EH (cell line): ENCODE measurements at places on chromosomes 11 and 22.

GRCh38 chr11:102632026-102632425, 6.9 kb upstream of the MMP20 start:
- DNase-seq, result peak; percentile 11

DNA sequence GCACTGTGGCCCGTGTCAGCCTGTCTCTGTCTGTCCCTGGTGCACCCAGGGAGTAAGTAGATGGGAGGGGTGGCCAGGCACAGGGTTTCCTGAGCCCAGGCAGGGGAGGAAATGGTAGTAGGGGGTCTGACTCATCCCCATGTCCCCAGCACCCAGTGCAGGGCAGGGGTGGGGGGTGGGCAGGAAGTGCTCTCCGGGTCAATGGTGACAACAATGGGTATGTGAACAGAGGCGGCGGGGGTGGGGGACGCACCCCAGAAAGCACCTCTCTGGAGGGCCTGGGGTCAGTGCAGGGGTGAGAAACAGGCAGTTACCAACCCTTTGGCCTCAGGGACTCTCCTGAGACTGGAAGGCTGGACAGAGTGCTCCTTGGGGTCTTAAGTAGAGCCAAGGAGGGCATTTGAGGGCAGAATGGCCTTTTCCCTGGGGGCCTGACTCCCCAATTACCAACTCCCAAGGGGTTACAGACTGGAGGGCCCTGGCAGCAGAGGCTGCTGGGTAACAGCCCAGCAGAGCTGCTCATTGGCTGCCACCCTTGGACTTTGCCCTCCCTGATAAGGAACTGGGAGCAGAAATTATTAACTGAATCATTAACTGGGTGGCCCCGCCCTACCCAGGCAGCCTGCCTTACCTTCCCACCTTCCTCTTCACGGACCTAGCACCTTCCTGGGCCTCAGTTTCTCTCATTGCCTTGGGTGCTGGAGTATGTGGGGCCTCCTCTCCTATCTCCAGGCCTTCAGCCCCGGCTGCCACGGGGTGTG, 4.2 kb downstream of the MYRF start:
- DNase-seq, result peak; percentile 83

DNA sequence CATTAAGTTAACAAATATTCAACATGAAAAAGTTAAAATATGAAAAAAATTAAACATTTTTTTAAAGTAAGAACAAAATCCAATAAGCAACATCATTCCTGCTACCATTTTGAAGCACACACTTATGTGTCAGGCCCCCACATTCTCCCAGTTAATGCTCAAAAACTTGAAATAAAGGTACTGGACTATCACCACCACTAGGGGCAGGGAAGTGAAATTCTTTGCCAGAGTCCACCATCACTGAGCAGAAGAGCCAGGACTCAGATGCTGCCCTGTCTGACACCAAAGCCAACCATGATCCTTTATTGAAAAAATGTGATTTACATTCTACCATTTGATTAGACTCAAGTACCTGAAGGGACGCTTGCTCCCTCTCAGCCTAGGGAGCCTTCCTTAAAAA, 39.1 kb downstream of the PITPNB start:
- DNase-seq, result peak; percentile 61

- peak; percentile 87 for DNase-seq
Measured at GRCh38 chr22:31489632-31490495, at the start of gene EIF4ENIF1. TSS of gene EIF4ENIF1 (minus strand) at chr22:31489842. CDS start at chr22:31488718, 1,124 bp downstream.

DNA sequence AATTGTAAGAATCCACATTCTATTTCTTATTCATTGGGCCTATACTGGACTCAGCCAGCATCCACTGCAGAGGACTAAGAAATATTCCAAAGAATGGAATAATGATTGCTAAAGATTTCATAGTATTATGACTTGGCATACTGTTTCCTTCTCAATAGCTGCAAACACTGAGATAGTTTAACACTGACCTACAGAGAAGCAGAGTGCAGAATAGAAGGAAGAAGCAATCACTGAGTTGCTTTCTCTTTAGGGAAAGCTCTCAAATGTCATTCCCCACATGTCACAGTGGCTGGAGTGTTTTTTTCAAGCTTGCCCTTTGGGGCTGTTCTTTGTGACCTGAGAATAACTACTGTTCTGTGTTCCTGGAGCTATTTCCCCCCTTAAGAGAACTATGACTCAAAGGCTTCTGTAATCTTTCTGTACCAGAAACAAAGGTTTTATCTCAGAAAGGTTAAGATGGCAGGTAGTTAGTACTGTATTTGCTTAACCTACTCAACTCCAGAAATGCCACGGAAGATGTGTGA, 243.6 kb upstream of the LUZP2 start:
- no peak for DNase-seq

GRCh38 chr11:34013898-34014571, 37.5 kb upstream of the CAPRIN1 start:
- no peak for DNase-seq

- DNase-seq, result no peak
Measured at GRCh38 chr11:118838905-118839553, 44.7 kb upstream of the CXCR5 start.

GRCh38 chr22:38713921-38714320, 8.2 kb downstream of the GTPBP1 start:
- DNase-seq, result no peak
